Stimulated activated CD8-positive, alpha-beta memory T cell treated with anti-CD3 and anti-CD28 coated beads, Interleukin-4, amount 100 ng/mL, for 1 hour (primary cell): ENCODE measurements at places on chromosomes 5 and 9.

DNA sequence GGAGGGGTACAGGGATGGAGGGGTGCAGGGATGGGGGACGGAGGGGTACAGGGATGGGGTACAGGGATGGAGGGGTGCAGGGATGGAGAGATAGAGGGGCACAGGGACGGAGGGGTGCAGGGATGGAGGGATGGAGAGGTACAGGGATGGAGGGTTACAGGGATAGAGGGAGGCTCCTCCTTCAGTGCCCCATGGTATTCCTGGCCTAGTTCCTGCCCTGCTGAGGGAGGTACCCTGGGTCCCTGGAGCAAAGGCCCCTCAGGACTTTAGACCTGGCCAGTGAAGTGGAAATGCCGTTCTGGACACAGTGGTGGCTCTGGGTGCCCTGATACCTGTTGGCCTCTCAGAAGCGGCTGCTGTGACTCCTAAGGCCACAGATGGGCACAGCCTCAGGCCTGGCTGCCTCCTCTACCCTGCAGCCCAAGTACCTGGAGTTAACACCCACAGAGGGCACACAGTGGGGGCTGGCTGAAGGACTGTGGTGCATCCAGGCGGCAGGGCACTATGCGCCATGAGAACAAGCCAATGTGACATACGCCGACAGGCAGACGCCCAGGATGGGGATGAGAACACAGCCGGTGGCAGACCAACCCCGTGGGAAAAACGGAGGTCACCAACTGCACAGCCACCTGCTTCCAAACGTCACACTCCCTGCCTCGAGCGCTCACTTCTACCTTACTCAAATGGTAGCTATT lies 8.4 kb downstream of the PTGES2 start:
- no peak for DNase-seq

- DNase-seq = no peak
Observed at GRCh38 chr5:140196115-140196814, 21.3 kb downstream of the CYSTM1 start.

DNA sequence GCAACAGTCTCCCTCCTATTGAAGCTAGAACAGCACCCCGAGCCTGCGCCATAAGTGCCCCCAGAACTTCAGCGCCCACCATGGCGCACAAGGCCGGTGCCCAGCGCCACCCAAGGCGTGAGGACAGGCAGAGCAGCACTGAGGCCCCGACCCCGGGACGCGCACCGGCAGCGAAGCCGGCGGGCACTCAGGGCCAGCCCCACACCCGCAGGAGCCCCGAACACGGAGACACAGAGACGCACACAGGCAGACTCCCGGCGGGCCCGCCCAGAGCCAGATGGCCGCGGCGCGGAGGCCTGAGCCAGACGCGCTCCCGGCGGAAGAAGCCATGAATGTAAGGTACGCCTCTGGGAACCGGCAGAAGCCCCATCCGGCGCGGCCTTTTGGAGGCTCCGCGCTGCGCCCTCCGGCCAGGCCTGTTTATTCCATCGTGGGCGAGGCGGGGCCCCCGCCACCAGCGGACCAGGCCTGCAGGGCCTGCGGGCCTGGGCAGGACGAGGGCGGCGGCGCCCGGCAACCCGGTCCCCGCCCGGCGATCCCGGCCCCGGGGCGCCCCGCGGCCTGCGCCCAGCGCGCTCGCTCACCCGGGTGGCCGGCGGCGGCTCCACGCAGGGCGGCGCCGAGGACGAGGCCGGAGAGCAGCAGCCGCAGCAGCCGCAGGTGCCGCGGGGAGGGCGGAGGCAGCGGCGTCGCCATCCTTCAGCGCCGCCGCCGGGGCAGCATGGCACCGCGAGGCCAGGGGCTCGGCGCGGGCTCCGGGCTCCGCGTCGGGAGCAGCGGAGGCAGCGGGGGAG lies 486 bp downstream of the NPDC1 start:
- no peak for DNase-seq

GRCh38 chr5:96687812-96688453 lies 25.8 kb downstream of the CAST start:
- no peak for DNase-seq

DNA sequence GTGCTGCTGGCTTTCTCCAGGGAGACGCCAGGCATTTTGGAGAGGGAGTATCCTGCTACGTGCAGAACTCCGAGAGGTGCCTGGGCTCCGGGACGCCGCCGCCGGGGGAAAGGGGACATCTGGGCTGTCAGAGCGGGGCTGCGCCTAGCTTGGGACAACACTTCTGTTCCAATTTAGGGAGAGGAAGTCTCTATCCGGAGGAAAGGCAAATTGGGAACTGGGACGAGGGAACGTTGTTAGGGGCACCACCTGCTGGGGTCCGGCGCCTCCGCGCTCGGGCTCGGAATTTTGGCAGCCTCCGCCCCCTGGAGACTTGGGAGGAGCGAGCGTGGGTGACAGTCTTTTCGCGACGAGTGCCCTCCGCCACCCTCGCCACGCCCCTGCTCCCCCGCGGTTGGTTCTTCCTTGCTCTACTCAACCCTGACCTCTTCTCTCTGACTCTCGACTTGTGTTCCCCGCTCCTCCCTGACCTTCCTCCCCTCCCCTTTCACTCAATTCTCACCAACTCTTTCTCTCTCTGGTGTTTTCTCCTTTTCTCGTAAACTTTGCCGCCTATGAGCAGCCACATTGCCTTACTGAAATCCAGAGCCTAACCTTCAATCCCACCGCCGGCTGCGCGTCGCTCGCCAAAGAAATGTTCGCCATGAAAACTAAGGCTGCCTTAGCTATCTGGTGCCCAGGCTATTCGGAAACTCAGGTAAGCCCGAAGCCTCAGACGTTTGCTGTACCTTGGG lies 1.6 kb downstream of the TSLP start:
- DNase-seq = peak; percentile 24

DNA sequence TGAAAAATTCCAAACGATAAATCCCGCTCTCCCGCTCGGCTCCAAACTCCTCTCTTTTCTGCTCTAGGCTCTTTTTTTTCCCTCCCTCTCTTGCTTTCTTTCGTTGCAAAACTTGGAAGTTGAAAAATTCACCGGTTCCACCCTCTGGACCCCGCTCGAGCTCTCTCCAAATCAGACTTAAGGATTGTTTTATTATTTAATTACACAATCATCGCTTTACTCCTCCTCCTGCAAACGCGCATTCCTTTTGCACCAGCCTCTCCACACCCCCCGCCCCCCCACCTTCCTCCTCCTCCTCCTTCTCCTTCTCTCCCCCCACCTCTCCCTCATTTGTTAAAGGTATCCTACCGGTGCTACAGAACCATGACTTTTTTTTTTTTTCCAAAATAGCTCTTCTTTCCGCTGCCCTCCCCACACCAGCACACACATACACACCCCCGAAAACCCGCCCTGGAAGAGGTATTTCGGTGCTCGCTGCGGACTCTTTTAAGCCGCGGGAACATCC lies 535 bp upstream of the NFIB start:
- DNase-seq = no peak

GRCh38 chr9:110187126-110187525 lies 20.8 kb downstream of the C9orf152 start:
- no peak for DNase-seq

- no peak for DNase-seq
Observed at GRCh38 chr9:1272488-1272887, 222.3 kb downstream of the DMRT2 start.

GRCh38 chr5:6752236-6752635 lies 39.0 kb downstream of the TENT4A start:
- no peak for DNase-seq

DNA sequence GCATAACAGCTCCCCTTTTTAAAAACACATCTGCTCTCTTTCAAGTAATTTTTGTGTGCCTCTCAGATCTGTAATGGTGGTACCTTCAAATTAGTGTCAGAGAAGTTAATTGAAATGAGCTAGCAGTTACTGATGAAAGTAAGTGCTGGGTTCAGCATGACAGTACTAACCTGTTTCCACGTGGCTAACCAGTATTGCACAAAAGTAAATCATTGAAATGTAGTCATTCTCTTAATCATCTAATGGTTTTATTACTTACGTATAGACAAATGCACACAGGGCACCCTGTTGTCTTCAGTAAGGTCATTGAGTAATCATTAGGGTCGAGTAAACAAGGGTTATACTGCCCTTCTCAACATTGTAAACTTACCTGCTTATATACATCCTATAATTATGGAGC lies 157.8 kb upstream of the PRR16 start:
- DNase-seq = no peak

- no peak for DNase-seq
Observed at GRCh38 chr9:92359394-92359995, 33.7 kb downstream of the CENPP start.

- no peak for DNase-seq
Observed at GRCh38 chr9:81789721-81790120, 100.4 kb upstream of the TLE1 start.

DNA sequence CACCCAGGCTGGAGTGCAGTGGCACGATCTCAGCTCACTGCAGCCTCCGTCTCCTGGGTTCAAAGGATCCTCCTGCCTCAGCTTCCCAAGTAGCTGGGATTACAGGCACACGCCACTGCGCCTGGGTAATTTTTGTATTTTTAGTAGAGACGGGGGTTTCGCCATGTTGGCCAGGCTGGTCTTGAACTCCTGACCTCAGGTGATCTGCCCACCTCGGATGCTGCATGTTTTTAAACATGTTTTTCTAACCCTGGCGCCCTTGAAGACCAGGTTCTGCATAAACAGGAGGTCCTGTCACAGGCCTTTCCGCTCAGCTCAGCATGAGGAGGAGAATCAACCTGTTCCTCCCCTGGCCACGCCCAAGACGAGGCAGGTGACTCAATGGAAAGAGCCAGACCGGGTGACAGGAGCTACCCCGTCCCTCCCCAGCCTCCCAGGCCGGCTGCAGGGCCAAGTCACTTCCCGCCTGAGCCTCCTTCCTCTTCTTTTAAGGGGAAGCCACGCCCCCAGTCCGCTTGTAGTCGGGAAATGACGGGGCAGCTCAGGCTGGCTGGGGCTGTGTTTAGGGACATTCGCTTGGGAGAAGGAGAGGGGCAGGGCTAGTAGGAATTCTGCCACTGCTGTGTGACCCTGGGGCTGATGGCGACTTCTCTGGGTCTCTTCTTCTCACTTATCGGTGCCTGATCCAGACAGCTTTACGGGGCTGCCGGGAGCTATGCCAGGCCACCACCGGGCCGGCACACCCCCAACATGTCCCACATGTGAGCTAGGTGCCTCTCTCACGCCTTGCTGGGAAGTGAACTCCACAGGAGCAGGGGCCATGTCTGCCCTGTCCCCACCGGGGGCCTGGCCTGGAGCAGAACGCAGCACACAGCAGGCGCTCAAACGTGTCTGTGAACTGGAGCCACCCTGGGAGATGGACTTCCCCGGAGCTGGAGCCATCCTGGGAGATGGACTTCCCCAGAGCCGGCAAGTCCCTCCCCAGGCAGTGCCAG lies 6.1 kb downstream of the NOTCH1 start:
- DNase-seq = peak; percentile 84

- DNase-seq = no peak
Observed at GRCh38 chr5:150751096-150751891, 7.5 kb downstream of the DCTN4 start.

DNA sequence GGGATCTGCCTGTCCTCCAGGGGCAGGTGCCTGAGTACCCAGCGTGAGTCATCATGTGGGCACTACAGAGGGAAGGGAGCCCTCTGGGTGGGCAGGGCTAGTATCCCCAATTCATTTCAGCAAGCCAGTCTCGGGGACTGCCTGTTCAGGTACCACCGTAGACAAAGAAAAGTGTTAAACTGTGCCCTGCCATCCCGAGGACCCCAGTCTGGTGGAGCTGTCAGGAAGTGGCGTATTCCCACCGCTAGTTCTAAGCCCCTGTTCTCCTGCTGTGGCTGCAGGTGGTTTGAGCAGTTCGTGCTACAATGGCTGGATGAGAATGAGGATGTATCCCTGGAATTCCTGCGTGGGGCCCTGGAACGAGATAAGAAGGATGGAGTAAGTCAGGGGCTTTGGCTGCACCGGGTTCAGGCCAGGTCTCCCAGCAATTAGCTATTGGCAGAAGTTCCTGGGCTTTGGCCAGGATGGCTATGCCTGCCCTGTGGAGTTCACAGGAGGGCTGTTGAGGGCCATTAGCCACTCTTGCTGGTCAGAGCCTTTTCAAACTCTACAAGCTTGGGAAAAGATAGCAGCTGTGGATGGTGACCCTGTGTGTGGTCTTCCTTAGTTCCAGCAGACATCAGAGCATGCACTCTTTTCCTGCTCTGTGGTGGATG lies 93.2 kb upstream of the RUSC2 start:
- DNase-seq = no peak

GRCh38 chr5:10565785-10566542 lies 2.1 kb downstream of the ANKRD33B start:
- no peak for DNase-seq

DNA sequence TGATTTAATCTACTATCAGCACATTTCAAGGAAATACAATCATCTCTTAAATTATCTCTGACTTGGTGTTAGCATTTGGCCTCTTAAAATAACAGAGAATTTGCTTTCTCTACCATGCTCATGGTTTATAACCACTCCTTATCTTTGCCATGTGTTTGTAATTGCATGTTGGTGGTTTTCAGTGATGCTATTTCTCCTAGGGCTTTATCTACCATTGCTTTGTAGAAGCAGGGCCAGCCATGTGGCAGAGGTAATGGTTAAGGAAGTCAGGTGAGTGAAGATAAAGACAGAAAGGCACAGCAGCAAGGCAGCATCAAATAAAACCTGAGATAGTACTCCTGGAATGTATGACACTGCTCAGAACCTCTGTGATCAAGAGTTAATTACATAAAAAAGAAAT lies 206.2 kb downstream of the FER start:
- no peak for DNase-seq

- no peak for DNase-seq
Observed at GRCh38 chr9:137075275-137075775, 2.0 kb upstream of the UAP1L1 start.

DNA sequence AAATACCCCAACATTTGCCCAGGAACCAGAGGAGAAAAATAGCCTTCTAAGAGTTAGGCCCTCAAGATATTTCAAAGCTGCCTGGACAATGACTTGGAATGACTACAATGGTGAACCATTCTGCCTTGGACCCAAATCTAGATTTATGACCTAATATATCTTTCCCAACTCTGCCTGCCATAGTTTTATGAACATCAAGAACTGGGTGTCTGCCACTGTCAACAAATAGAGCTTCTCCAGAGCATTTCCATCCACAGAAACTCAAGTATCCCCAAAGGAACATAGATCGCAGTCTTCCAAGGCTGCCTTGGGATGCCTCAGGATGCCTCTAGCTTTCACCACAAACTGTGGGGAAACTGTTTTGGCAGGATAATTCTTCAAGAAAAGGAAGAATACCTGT lies 48.2 kb upstream of the NFIB start:
- DNase-seq = no peak

DNA sequence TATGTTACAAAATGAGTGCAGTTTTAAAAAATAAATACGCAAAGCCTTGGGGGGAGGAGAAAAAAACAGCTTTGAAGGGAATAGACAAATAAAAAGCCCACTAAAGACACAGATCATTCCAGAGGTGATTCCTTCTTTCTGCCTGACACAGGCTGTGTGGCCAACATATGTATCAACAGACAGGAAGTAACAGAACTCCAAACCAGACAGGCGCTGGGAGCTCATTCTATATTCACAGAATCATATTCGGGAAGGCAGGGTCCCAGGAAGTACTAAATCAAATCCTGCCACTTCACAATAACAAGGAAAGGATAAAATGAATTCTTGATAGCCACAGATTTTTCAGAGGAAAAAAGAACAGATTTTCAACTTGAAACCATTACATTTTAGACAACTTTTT lies 62.1 kb downstream of the SEMA5A start:
- no peak for DNase-seq

GRCh38 chr9:72915659-72916058 lies 37.2 kb downstream of the ALDH1A1 start:
- DNase-seq = no peak
